NCI-H1436 (cell line): ENCODE measurements at places on chromosomes 7 and 10.
A peak's percentile ranks its signal among the peaks of the same experiment; 100 is the strongest.

DNA sequence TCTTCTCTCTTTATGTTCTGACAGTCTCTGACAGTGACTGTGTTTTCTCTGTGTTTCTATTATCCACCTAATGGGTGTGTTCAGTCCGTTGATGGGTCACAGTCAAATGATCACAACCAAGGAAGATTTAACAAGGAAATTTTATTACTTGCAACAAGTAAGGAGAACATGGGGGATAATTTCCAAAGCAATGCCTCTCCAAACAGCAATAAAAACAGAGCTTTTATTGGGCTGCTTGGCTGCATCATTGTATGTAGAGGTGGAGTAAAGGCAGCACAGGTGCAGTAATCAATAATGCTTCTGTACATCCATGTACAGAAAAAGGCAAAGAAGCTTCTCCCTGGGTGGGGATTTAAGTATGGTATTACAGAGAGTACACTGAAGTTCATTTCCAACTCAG, 1525.6 kb downstream of the REEP3 start:
- no peak for DNase-seq

GRCh38 chr7:179209-179681, 13.1 kb upstream of the FAM20C start:
- no peak for DNase-seq

- no peak for DNase-seq
These were observed 48.8 kb upstream of the OPALIN start for GRCh38 chr10:96407560-96408069.

- no peak for DNase-seq
These were observed 14.8 kb downstream of the WDR86 start for GRCh38 chr7:151395036-151395367.

- no peak for DNase-seq
These were observed 471.7 kb upstream of the GALNT17 start for GRCh38 chr7:70660154-70660818.

- DNase-seq, result no peak
These were observed 999 bp downstream of the SFTPD start for GRCh38 chr10:79947787-79948424.

- DNase-seq, result no peak
These were observed 135.2 kb upstream of the MGMT start for GRCh38 chr10:129331839-129332220.

DNA sequence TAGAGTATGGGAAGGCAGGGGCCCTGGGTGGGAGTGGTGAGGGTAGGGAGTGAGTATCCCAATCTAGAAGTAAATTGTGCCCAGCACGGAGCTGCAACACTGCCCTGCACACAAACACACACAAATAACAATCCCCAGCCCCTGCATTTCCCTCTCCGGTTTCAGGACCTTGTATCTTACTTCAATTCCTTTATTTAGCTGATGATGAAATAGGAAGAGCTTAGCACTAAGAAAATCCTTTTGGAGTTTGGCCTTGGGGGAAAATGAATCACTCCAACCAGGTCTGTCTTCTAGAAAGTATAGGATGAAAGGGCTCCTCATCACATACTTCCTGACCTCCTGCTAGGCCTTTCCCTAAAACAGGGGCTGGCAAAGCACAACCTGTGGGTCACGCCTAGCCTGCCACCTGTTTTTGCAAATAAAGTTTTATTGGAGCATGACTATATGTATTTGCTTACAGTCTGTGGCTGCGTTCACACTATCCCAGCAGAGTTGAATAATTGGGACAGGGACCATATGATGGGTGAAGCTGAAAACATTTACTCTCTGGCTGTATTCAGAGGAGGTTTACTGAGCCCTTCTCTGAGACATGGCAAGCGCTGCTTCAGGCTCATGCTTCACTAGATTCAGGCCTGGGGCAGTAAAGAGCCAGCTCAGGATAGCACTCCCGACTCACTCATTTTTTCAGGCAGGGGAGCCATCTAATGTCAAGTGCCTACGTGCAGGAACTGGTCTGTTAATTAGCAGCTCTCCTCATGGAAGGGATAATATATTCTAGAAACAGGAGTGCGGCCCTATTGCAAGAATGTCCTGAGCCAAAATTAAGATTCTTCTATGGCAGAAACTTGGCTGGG, 111.0 kb downstream of the EGFR start:
- DNase-seq, result peak; percentile 14

- no peak for DNase-seq
These were observed 1.3 kb downstream of the BRAT1 start for GRCh38 chr7:2553831-2554581.

DNA sequence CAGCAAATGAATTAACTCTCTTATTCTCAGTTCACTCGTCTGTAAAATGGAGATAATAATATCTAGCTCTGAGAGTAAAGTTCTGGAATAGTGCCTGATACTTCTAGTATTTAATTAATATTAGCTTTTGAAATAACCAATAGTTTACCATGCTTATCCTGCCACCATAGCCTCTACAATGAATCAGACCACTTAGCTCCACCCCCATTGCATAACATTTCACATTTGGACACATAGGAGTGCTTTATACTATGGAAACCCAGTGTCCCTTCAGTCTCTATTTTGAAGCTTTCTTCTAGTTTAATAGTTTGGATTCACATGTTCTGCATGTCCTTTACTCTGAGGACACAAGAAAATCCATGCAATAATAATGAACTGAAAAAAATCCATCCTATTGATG, 427.3 kb upstream of the C7orf33 start:
- DNase-seq, result no peak

DNA sequence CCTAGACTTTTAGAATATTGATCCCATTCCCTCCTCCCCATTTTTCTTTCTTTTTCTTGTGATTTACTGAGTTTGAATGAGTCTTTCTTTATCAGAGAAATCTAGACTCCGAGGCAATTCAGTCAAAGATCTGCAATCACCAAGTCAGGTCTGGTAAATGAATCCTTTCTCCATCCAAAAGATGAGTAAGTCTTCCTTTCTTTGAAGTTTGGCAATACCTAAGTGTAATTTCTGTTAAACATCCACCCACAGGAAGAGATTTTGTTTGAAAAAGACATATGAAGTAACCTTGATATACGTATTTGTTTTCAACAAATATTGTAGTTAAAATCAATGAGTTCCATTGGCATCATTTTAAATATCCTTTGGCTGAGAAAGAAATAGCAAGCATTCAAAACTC, 58.3 kb downstream of the SLC39A12 start:
- DNase-seq, result no peak

DNA sequence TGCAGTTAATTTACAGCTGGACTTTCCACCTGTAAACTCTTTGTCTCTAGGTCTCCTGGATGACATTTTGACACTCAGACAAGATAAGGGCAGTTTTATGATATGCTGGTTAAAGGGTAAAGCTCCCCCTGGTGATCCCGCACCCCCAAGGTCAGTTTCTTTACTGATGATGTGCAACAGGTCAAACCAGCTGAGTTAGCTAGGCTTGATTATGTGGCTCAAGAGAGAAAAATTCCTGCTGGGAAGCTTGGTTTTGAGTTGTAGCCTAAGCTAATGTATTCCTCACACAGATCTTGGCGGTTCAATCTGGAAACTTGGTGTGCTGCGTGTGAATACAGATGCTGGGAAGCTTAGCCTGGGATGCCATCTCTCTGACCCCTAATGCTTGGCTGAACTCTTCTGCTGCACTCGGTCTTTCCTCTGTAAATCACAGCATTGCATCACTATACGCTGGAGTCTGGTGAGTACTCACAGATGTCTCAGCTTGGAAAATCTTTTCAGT, 11.4 kb upstream of the AKR1D1 start:
- no peak for DNase-seq

DNA sequence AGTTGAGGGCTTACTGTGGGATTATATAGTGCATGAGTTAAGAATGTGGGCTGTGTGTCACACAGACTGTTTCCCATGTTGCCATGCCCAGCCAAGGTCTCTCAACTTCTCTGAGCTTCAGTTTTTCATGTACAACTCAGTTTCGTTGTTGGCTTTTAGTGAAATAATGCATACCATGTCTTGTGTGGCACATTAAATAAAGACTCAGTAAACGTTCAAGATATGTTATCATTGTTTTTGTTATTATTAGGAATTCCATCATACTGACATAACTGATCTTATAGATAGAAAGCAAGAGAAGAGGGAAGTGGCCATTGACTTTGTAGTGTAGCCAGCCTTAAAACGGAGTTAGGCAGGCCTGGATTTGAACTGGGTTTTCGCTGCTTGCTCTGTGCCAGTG, 2.9 kb downstream of the CDK14 start:
- no peak for DNase-seq

GRCh38 chr10:100683004-100683403, 62.4 kb upstream of the PAX2 start:
- no peak for DNase-seq

GRCh38 chr10:114363745-114364454, 40.4 kb downstream of the AFAP1L2 start:
- no peak for DNase-seq

DNA sequence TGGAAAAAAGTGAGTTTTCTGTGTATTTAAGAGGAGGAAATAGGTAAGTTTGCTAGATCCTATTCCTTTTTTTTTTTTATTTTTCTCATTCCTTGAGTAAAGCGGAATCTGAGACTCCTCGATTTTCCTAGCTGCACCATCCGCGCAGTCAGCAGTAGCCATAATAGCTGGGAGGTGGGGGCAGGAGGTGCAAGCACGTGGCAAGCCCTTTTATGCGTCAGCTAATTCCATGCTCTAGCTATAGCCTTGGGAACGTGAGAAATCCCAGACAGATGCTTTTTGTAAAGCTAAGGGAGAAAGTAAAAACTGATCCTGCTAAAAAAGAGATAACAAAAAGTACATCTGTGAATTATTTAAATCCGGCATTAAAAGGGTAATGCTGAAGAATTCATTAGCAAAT, 33.2 kb upstream of the TPK1 start:
- DNase-seq, result no peak
